NCI-H1105 treated with DMSO at 0.1 percent for 48 hours (cell line): ENCODE measurements at places on chromosomes 3 and 15.
A peak's percentile ranks its signal among the peaks of the same experiment; 100 is the strongest.

GRCh38 chr3:74435631-74436030, 178.8 kb downstream of the CNTN3 start:
- DNase-seq = no peak

- peak; percentile 11 for DNase-seq
Observed at GRCh38 chr3:190514413-190515153, 698 bp downstream of the IL1RAP start.

DNA sequence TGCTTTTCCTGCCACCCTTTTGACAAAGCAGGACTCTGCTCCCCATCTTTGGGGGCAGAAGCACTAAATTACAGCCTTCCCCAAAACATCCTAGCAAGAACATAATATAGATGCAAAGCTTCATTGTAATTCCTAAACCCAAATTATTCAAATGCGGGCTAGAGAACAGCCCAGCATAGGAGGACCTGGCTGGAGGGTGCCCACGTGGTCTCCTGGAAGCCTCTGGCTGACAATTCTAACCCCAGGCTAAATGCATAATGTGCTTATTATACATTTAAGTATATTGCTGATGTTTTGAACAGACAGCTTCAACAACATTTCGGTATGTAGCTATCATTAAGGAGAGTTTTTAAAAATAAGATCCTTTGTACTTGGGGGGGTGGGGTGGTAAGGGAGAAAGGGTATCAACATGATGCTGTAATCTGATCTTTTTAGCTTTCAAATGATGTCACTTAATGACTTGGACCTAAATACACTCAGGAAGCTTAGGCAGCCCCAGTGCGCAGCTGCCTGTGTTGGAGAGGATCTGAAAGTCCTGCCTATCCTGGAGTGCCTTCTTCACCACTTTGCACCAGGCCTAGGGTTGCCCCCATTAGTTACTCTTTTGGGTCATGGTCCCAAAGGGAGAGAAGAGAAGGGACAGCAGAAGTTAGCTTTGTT, 57.2 kb upstream of the USP3 start:
- peak; percentile 93 for DNase-seq

GRCh38 chr3:175940881-175941280, 1081.7 kb downstream of the NAALADL2 start:
- no peak for DNase-seq

DNA sequence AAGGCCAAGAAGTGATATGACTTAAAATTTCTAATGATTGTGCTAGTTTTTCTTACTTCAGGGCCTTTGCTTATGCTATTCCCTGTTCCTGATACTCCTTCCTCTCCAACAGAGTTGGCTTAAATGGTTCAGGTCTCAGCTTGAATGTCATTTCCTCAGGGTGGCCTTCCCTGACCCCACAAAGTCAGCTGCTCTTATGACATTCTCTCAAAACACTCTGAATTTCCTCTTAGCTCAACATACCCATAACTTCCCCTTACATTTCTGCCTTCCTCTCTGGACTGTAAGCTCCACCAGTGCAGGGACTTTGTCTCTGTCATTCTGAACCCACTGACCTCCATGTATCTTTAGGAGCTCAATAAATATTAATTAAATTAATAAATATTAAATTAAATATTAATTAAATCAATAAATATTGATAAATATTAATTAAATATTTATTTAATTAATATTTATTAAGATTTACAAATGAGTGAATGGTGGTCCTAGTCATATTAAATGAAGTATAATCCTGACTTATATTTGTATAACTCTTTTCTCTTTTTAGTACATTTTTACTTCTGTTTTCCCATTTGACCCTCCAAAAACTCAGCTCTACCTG, 17.9 kb upstream of the TMCC1 start:
- DNase-seq = no peak

GRCh38 chr3:72142028-72142427, 357.1 kb upstream of the PROK2 start:
- no peak for DNase-seq

DNA sequence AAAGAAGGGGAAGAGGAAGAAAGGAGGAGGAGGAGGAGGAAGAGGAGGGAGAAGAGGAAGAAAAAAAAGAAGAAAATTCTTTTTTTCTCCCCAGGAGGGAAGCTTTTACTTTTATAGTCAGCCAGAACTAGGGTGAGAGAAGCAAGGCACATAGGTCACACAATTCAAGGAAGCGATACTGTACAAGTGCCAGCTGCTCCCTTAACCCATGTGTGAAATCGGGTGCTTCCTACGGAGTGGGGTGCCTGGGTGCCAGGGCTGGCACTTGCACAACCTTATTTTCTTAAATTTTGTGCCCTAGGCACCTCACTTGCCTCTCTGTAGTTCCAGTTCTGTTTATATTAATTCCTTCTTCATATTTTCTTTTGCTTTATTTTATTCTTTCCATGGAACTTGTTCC, 150.4 kb downstream of the LIPC start:
- DNase-seq = no peak

DNA sequence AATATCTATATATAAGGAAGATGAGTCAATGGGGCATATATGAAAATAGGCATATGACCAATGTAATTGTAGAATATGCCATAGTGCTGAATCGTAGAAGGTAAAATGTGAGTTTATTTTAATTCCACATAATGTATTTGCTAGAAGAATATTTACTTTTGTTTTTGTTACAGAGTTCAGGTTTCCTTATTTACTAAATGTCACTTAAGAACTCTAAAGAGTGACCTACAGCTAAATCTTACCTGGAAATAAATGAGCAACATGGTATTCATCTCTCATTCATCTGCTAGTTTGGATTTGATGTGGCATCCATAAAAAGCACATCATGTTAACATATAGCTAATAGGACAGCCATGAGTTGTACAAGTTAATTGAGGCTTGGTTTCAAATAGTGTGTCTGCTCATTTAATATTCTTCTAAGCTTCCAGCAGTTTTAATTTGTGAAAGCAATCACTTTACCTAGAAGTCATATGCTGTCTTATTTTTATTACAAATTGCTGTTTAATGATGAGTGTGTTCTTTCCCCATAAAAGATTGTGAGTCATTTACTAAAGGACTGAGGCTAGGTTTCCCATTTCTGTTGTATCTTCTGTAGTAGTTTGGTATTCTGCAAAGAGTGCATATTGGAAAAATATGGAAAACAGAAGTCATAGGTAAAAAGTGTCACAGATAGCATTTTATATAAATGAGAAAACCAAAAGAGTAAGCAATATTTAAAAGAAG, 222.1 kb upstream of the POU1F1 start:
- DNase-seq = no peak

DNA sequence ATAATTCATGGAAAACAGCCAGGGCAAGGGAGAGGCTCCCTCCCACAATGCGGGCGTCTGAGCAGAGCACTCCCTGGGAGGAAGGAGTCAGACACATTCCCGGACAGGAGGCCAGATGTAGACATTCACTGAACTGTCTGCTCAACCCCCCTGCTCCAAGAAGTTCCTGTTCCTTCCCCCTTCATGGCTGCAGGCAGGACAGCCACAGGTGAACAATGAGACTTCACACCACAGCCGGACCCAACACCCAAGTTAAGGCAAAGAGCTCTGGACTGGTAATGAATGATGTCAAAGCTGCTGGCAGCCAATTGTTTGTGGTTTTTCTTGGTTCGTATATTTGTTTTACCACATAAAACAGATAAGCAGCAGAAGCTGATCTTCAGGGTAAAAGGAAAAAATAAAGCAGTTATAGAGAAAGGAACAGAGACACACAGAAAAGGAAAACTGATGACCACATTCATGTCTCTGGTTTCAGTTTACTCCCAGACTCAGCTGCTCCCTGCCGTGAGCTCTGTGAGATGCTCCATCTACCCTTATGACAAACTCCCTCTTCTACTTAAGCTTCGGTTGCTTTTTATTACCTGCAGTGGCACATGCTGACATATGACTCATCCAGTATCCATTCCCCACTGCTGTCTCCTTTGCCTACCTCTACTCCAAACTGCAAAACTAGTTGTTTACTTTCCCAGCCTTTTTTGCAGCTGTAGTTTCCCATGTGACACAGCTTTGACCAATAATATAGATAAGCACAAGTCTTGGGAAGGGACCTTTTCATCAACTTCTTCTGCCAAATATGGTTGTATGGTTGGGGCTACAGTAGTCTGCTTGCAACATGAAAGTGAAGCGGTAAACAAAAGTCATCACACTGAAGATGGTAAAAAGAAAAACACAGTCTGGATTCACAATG, 33.1 kb downstream of the DZIP1L start:
- DNase-seq = no peak

DNA sequence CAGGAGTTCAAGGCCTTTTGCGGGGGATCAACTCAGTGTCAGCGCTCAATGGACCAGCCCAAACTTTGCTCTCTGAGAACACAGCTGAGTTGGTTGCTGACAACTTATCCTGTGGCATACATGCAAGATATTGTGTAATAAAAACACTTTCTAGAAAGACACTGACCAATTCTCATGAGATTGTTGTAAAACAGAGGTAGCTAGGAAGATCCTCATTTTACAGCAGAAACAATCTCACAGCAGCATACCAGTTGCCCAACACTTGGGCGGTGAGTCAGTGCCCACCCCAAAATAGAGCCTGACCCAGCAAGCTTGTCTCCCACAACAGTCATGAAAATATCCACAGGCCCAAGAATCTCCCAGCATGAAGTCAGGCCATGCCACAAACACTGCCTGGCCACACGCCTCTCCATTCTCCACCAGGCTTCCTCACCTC, 18.2 kb downstream of the KLHL6 start:
- DNase-seq = no peak

GRCh38 chr15:99925661-99926461, 192.6 kb upstream of the LYSMD4 start:
- DNase-seq = no peak

GRCh38 chr15:74913041-74913440, 6.4 kb upstream of the FAM219B start:
- DNase-seq = no peak

DNA sequence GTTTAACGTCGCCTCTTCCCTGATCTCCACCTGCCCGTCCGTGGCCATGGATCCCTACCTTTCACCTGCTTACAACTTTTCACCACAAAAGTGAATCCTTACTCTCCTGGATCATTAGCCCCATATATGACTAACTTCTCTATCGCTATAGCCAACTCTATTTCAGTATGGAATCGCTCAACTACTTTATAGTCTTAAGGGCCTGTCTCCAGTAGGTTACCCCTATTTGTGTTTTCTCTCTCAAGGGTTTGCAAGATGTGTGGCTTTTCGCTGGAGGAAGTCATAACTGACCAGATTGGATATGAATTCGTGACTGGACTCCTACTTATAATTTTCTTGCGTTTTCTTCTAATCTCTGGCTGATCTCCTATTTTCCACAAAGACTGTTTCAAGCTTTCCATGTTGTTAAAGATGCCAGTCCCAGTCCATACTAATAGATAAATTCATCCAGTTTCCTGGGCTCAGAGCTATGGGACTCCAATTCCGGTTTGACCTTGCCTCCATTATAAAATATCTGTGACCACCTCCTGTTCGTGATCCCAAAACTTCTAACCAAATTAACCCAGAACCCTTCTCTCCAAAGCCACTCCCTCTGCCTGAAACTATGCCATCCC, 1.3 kb upstream of the STAG1 start:
- peak; percentile 49 for DNase-seq

GRCh38 chr3:189304465-189305351, 132.9 kb downstream of the TPRG1 start:
- DNase-seq = peak; percentile 100

DNA sequence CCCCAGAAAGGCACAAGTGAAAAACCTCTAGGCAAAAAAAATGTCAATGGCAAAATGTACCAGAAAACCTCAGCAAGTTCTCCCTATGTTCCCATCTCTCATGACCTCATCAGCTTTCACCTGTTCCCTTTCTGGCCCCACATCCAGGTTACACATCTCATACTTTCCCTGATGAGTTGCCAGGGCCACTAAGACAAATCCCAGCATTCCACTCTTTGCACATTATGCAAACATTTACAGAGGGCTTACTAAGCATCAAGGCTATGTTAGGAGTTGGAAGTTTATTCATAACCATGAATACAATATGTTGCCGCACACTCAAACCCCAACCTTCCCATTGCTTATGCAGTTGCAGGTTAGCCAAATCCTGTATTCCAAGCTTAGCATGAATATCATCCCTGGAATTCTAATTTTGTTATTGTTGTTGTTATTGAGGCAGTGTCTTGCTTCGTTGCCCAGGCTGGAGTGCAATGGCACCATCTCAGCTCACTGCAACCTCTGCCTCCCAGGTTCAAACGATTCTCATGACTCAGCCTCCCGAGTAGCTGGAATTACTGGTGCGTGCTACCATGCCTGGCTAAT, 129.3 kb upstream of the UBE2E2 start:
- DNase-seq = no peak

GRCh38 chr3:99825004-99825640, 7.5 kb downstream of the CMSS1 start:
- no peak for DNase-seq

DNA sequence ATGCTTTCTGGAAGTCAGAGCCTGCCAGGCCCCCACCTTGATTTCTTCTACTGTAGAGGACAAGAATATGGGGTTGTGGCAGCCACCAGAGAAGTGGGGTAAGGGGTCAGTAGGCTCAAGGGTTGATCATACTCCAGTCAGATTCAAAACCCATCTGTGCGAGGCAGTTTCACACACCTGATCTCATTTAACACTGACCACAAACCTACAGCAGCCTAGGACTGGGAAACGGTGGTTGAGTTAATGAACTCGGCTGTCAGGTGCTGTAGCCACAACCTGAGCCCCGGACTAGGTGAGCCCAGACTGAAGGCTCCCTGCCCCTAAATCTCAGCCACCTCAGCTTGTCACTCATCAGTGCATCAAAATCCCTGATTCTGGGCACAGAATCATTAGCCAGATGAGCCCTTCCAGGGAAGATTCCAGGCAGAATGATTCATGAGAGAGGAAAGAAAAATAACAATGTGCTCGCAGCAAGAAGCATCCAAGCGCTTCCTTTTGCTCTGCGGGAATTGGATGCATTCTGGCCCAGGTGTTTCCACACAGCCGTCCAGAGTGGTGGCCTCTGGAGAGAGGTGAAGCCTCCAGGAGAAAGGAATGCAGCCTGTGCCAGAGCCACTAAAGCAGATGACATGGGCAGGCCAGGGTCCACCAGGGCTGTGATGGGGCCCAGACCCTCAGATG, 102.1 kb downstream of the SRGAP3 start:
- DNase-seq = no peak

DNA sequence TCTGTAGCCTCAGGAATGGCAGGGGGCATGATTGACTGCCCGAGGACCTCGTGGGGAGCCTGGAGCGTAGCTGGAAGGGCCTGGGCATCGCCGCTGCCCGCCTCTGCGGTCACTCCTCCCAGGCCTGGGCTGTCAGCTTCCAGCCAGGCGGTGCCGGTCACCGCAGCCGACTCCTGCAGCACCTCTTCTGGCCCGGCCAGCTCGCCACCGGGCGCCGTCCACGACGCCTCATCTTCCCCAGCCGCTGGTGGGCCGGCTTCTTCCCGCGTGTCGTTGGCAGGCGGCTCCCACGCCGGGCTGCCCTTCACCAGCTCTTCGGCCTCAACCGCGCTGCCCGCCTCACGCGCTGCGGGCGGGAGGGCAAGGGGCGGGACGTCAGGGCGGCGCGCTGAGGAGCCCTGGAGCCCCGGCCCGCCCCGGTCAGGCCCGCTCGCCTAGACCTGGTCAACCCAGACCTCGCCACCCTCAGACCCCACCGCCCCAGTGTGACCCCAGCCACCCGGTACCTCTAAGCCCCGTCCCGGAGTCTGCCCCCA, 1.0 kb downstream of the CSPG5 start:
- no peak for DNase-seq
